Globus pallidus (tissue), 1 donor: ENCODE measurements at places on chromosomes 6 and 20.

- no peak for DNase-seq
Measured at GRCh38 chr6:34051331-34051919, 94.5 kb downstream of the GRM4 start.

DNA sequence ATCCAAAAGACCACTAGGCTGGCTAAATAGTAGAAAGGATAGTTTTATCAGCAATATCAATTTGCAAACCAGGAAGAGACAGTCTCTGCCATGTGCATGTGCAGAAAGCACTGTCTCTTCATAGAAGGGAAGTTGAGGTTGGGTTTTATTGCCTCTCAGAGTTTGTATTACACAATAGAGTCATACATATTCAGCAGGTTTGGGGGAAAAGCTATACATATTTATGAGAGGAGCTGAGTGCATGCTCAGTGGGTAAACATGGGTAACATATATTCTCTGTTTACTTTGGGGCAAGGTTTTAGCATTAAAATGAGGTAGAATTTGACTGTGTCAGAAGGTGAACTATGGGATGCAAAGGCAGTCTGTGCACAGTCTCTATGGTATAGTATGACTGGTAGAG lies 14.9 kb downstream of the TMEM170B start:
- DNase-seq, result no peak

DNA sequence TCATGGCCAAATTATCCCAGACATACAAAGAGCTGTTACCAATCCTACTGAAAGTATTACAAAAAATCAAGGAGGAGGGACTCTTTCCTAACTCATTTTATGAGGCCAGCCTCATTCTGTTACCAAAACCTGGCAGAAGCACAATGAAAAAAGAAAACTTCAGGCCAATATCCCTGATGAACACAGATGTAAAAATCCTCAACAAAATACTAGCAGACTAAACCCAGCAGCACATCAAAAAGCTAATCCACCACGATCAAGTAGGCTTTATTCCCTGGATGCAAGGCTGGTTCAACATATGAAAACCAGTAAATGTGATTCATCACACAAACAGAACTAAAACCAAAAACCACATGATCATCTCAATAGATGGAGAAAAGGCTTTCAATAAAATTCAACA lies 109.2 kb downstream of the C6orf118 start:
- DNase-seq, result no peak

DNA sequence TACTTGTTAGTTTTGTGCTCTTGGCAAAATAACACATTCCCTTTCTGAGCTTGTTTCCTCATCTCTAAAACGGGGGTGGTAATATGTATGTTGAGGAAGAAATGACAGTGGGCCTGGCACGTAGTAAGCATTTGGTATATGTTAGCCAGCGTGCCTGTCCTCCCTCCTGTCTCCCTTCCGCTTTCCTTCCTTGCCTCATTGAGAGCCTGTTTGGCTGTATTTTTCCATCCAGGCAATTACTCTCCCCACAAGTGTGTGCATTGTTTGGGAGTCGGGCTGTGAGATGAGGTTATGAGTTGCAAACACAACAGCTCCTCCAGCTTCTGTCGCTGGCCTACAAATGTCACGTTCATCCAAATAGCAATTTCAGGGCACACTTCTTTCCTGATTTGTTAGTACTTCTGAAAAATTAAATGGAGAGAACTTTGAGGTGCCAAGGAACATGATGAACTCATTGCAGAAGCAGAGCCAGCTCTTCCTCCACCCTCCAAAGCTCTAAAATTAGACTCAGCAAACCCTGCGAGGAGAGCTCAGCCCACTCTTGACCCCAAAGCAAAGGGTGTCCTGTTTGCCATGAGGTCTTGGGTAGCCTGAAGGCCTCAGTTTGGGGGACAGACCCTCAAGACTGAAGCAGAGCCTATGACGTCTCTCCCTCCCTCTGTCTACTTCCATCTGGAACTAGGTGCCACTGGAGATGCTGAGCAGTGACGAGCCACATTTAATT lies 50.7 kb upstream of the TOX2 start:
- peak; percentile 45 for DNase-seq

GRCh38 chr6:108502832-108503231 lies 57.9 kb upstream of the FOXO3 start:
- no peak for DNase-seq

- DNase-seq, result no peak
Measured at GRCh38 chr20:24472426-24472825, 3.0 kb downstream of the SYNDIG1 start.

GRCh38 chr6:53703047-53703446 lies 37.5 kb upstream of the KLHL31 start:
- DNase-seq, result no peak

DNA sequence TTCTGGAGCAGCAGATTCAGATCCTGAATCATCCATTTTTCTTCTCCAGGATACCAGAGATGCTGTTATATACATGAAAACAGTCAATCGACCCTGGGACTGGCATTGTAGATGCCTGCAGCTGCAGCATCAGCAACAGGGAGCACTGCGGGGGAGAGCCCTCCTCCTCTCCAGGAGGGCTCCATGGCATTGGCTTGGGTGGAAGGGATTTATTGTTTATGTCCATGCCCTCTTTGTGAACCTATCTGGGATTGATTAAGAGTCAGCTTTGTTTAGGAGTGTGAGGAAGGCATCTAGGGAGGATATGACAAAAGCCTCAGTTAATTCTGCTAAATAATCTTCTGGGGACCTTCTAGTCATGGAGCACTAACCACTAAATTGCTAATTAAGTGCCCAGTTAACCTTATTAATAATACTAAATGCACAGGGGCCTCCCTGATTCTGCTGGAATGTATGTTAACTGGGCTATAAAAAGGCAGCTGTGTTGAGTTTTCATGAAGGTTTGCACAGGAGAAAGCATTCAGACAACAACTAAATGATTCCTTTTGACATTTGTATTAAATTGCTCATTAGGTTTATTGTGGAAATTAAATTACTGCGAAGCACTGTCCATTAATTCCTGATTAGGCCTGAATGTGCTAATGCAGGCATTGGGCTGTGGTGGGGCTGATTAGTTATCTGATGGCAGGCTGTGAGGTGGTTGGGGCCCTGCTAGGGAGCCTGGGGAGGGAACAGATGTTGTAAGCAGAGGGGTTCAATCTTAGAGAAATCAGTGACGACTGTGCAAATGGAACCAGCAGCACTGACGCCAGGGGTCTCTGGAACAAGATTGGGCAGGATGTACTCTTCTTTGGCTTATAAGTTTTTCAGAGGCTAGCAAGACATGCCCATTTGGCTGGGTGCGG lies 57.6 kb downstream of the IMPG1 start:
- DNase-seq, result no peak

DNA sequence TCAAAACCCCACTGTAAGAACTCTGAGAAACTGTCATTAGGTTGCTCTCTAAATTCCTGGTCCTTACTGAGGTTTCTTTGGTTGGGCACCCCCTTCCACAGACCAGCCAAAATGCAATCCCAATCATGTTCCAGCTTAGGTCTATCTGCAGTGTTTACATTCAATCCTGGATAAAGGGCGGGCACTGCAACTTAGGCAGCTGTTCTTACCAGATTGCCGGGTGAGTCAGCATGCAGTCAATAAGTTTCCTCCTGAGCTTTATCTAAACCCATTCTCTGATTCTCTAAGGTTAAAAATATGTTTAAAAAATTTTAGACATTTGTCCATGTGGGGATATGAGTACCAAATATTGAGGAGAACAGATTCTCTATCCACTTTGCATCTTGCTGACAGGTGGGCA lies 197.8 kb downstream of the HAO1 start:
- no peak for DNase-seq

- no peak for DNase-seq
Measured at GRCh38 chr6:97240222-97240621, 42.8 kb downstream of the MMS22L start.

GRCh38 chr6:75170691-75171560 lies 34.9 kb downstream of the COL12A1 start:
- no peak for DNase-seq

- peak; percentile 56 for DNase-seq
Measured at GRCh38 chr6:12605888-12606345, 110.7 kb upstream of the PHACTR1 start.

DNA sequence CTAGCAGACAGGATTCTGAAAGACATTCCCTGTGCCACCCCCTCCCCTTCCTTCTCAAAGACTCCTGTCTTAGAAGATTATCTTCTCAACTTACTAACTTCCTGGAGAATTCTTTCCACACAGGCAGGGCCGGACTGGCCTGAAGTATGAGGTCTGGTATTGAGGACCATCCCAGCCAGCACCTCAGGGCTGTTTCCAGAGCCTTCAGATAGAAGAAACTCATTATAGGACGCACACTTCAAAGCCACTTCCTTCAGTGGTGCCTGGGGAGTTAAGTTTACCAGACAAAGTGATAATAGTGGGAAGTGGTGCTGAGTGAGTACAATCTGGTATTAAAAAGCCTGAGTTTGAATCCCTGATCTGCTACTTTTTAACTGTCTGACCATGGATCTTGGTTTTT lies 15.6 kb downstream of the KCNS1 start:
- no peak for DNase-seq

DNA sequence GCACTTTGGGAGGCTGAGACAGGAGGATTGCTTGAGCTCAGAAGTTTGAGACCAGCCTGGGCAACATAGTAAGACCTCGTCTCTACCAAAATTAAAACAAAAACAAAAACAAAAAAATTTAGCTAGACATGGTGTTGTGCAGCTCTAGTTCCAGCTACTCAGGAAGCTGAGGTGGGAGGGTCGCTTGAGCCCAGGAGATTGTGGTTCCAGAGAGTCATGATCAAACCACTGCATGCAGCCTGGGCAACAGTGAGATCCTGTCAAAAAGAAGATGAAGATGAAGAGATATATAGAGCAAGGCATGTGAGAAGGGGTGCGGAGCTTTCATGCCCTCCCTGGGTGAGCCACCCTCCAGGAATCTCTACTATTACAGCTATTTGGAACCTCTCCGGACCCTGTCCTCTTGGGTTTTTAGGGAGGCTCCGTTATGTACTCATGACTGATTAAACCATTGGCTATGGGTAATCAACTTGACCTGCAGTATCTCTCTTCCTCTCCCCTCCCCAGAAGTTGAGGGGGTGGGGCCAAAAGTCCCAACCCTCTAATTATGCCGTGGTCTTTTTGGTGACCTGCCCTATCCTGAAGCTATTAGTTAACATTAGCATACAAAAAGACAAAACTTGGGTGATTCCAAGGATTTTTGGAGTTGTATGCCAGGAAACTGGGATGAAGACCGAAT lies 9.0 kb downstream of the POLH start:
- DNase-seq, result no peak

GRCh38 chr6:113092795-113093194 lies 745.7 kb downstream of the RFPL4B start:
- DNase-seq, result no peak

- no peak for DNase-seq
Measured at GRCh38 chr20:63957690-63958441, 1.6 kb upstream of the UCKL1 start.

GRCh38 chr6:93398723-93399122 lies 20.6 kb downstream of the EPHA7 start:
- DNase-seq, result no peak

- DNase-seq, result peak; percentile 79
Measured at GRCh38 chr20:34581341-34582184, 23.0 kb downstream of the MAP1LC3A start.

- DNase-seq, result no peak
Measured at GRCh38 chr6:22078802-22079545, 217.9 kb downstream of the PRL start.

DNA sequence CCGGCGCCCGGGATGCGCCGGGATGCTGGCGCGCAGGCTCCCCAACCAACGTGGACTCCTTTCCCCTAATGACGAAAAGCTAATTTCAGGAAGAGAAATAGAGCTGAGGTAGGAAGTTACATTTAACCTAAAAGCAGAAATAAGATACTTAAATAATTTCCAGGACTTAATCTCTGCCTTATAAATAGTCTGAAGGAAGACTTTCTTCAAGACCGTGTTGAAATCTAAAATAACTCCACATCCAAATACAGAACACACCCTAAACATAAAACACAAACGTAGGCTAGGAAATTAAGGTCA lies 1.3 kb downstream of the ASF1A start:
- no peak for DNase-seq

DNA sequence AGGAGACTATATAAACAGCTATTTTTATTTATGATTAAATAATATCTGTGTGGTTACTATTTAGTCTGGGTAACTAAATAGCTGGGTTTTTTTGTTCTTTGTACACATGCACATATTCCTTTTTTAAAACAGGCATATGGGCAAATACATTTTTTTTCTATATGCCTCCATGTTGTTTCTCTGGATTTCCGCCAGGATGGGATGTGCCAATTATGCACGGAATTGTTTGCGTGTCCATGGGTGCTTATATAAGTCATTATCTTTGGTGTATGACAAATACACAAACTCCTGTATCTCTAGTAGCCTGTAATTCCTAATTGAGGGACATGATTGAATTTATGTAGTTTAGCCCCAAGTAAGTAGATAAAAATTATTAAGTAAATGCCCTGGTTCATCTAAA lies 226.9 kb downstream of the BCKDHB start:
- no peak for DNase-seq

DNA sequence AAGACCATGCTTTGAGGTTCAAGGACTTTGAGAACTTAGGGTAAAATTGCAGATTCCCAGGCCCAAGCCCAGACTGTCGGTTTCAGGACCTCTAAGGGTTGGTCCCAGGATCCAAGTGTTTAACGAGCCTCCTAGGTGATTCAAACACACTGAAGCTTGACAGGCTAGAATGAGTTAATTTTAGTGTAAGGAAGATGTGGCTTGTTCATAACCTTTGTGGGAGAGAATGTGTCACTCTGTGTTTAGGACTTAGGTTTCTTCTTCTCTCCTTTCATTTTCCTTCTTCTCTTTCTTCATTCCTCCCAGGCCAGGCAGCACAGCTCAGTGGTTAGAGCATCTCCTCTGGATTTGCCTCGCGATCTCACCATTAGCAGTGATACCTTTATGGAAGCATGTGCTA lies 104.8 kb upstream of the KCNG1 start:
- DNase-seq, result no peak

DNA sequence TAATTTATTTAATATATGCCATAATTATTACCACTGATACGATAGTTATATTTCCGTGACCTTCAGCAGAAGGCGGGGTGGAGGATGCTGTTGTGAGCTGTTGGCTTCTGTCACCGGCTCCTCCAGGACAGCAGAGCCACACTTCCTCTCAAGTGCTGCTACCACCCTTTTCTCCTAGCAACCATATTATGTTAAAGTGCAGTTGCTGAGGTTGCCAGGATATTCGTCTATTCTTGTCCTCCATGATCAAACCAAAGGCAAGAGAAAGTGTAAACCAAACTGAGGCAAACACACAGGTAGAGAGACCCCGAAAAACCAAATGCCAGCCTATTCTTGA lies 27.8 kb downstream of the RGS17 start:
- no peak for DNase-seq

GRCh38 chr6:113428702-113429101 lies 428.4 kb upstream of the MARCKS start:
- no peak for DNase-seq

DNA sequence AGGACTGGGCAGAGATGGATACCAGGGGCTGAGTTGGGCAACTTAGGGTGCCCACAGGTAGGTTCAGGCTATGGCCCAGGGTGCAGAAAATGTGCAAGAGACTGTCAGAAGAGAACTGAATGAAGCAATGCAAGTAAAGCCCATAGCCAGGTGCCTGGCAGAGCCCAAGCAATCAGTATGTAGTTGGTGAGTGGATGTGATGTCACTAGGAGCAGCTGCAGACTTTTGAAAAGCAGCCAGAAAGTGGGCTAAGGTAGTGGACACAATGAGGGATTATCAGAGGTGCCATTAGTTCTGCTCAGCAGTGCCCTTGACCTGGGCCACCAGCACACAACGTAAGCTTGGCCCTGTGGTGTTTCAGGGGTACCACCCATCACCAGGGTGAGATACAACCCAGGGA lies 135.3 kb downstream of the SOBP start:
- DNase-seq, result no peak

GRCh38 chr20:64058536-64058935 lies 4.5 kb upstream of the TCEA2 start:
- DNase-seq, result no peak

GRCh38 chr6:117547688-117548621 lies 54.4 kb downstream of the GOPC start:
- DNase-seq, result peak; percentile 49
